Cardiac atrium fibroblast (primary cell): ENCODE measurements at places on chromosomes 2 and 18. TPM values are rescaled to one million over a fixed set of nuclear protein-coding genes. Genes with fewer than 3 reads are reported as not detected.

The SPP2 gene
- total RNA-seq: not detected in 2 replicates

The FAM237A gene
- not detected in 2 replicates for total RNA-seq

The CRYBA2 gene
- total RNA-seq: not detected in 2 replicates

The RFTN2 gene
- 0.72 and 5.0 TPM in 2 replicates for total RNA-seq

The LCT gene
- total RNA-seq: not detected in 2 replicates

The TFPI gene
- 730 and 850 TPM in 2 replicates for total RNA-seq

The DCC gene
- total RNA-seq: 0.36 and 0.49 TPM in 2 replicates
